ENCODE measurements at places on chromosomes 4 and X.

DNA sequence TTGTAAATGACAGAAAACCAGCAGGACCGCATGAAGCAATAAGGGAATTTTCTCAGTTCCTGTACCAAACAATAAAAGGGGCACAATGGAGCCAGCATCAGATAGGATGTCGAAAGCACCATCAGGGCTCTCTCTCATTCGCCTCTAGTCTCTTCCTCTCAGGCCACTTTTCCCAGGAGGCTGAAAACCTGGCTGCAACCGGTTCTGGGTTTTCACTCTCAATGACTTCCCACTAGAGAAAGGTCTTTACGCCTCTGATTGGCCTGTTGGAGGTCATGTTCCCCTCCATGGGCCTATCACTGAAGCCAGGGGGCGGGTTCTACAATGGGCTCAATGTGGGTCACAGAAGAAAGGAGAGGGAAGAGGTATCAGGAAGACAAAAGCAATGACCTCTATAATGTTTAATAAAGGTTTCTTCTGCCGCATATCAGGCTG, 29.3 kb downstream of the ZNF827 start:
- peak; percentile 44 for DNase-seq

DNA sequence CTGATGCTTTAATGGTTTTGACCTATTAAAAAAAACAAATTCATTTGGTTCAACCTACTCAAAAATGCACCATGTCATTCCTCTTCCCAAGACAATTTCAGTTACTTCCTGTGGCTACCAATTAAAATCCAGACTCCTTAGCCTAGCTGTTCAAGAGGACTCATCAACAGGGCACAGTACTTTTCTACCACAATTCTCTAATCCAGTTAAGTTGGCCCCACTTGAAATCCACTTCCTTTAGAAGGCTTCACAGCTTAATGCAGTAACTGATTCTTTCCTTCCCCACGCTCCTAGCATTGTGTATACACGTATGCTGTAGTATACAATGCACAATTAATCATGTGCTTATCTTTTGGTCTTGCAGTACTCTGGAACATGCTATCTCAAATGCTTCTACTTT, 129.8 kb downstream of the UGT8 start:
- DNase-seq: no peak

DNA sequence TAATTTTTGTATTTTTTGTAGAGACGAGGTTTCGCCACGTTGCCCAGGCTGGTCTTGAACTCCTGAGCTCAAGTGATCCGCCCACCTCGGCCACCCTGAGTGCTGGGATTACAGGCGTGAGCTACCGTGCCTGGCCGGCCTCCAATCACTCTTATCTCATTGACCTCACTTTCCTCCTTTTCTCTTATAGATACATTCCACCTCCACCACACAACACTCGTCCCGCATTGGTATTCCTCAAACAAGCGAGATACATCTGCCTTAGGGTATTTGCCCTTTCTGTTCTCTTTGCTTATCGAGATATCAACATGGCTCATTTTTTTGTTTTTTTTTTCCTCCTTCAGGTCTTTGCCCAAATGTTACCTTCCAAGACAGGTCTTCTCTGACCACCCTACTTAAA, 1.8 kb upstream of the PRPS1 start:
- DNase-seq: no peak

DNA sequence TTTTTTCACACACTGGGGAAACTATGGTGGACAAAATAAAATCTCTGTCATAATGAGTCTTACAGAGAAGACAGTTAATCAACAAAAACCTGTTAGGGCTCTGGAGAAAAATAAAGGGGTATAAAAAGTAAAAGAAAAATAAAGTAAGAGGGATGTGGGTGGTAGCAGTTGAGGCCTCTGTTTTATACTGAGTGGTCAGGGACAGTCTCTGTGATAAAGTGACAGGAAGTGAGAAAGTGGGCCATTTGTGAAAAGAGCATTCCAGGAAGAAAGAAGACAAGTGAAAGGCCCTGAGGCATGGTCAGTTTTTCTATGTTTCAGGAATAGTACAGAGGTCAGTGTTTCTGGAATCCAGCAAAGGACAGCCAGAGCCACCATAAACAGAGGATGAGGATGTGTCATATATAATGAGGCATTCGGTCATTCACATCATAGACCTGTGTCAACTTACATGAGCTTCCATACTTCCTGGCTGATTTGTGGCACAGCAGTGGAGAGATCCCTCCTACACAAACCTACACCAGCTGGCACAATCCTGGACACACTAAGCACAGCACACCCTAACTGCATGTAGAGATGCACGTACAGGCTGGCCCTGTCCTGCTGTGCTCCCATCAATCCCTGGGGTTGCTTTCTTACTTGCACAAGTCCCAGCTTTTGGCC, 64.4 kb upstream of the NAP1L5 start:
- DNase-seq: no peak

- no peak for DNase-seq
These were observed 30.5 kb downstream of the RHOH start for GRCh38 chr4:40227284-40227683.

DNA sequence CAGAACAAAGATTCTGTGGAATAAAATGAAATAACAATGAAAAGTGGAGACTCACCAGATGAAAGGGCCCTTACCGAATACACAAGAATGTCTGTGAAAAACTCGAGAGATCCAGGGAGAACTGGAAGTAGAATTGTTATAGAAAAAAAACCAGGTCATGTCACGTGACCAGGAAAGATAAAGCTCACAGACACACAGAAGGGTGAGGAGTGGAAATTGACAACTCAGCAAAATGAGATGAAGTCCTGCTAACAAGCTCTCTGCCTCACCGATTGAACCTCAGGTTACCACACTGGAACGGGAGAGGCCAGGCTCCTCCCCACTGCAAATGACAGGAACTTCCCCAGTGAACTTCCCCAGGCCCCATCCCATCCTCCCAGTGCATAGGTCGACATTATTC, 1618.0 kb upstream of the PCDH10 start:
- no peak for DNase-seq
